ENCODE measurements at places on chromosomes 2 and 18.
A peak's percentile ranks its signal among the peaks of the same experiment; 100 is the strongest.

GRCh38 chr18:4549164-4549872, 94.2 kb upstream of the DLGAP1 start:
- no peak for DNase-seq

DNA sequence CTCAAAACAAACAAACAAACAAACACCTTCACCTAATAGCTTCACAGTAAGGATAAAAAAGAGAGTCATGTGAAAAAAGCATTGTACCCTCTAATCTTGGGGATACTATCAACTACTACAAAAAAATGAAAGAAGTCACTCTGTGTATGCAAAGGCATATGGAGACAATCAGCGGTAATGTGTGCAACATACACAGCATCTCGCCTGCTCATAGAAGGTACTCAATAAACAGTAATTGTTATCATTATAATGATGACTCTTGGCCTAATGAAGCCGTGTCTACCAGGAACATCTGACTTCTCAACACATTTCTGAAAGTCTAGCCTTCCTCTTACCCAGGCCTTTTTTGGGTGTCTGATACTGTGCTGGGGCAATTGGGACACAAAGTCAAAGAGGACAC, 55.3 kb downstream of the MYCN start:
- DNase-seq, result no peak

DNA sequence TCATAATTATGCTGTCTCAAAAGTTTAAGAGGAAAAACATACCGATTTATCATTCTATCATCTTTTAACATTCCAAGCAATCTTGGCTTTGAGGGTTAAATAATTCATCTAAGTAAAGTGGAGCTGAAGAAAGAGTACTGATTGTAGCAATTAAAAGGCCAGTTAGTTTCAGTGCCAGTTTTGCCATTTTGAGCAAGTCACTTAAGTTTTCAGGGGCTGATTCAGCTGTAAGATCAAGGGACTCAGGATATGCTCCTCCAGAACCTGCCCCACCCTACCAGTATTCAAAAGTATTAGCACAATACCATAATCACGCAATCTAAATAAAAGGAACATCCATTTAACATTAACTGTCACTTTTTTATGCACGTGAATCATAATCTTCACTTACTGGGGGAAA, 1.9 kb downstream of the SS18 start:
- no peak for DNase-seq

DNA sequence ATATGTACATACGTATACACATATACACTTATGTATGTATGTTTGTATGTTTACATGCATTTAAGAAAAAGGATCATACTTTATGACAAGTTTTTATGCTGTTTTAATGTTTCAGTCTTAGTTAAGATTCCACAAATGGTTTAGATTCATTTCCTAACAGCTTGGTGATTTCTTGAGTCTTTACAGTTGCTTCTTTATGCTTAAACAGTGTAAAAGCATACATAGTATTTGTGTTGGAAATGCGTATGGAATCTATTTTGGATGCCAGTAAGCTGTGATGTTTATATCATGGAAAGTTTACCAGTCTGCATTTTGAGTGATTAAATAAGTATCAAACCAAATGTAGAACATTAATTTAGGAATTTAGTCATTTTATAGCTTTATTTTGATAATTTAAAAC, 55.4 kb downstream of the AGFG1 start:
- no peak for DNase-seq

GRCh38 chr2:46267616-46268015, 29.6 kb upstream of the EPAS1 start:
- DNase-seq, result no peak

DNA sequence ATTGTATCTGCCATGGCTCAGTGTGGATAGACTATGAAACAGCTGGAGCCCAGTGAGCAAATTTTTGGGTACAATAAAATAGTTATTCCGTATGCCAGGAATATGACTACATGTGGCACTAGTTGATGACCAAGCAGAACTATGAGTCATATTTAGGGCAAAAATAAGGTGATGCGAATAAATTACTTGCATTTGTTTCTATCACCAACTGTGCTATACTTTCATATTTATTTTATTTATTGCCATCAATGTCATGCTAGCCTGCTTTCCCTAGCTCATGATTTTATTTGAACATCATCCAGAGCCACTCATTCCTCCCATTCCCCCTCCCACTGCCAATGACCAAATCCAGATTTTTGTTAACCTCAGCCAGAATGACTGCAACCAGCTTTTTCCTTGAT, 13.3 kb upstream of the FAP start:
- DNase-seq, result no peak

GRCh38 chr2:9813312-9814128, 29.8 kb upstream of the TAF1B start:
- DNase-seq, result peak; percentile 60

DNA sequence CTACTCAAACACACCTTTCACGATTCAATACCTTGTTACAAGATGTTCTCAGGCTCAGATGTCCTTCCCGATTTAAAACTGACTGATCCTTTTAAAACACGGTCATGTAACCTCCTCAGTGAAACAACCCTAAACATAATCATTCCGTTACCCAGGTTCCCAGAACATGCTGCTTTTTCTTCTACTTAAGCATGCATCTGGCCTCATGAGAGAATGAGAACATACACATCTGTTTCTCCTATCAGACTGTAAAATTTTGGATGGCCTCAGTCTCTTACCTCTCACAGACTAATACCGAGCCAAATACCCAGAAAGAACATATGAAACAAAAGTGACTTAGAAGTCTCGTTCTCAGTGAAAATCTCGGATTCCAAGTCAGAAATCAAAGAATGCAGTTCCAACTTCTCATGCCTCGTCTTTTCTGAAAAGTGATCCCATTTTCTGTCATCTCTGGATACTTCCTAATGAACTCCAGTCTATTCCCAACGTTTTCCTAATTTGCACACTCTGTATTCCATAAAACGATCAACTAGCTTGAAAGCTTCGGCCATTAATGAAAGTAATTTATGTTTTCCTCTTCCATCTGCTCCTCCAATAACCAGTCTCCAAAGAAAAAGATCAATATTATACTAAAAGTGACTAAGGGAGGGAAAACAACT, 919 bp downstream of the SF3B1 start:
- DNase-seq, result no peak

- no peak for DNase-seq
These were observed 288.7 kb downstream of the LPIN1 start for GRCh38 chr2:12035029-12035720.

DNA sequence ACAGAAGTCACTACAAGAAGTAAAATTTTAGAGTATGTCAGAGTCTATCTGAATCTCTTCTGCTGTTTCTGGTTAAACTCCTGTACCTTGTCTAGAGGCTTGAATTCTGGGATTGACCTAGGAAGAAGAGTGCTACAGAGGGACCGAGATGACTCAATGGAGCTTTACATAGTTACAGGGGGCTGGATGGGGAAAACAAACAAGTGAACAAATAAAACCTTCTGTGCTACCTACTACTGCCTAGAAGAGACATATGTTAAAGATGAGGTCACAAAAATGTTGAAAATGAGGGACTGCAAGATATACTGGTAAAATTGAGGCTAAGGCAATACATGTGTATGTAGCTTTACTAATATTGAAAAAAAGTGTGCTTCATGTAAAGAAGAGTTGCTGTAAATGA, 265.4 kb upstream of the TFPI start:
- no peak for DNase-seq

- no peak for DNase-seq
These were observed 10.8 kb upstream of the NCK2 start for GRCh38 chr2:105733875-105734274.

- no peak for DNase-seq
These were observed 389.2 kb downstream of the FBXO15 start for GRCh38 chr18:73758446-73758845.

DNA sequence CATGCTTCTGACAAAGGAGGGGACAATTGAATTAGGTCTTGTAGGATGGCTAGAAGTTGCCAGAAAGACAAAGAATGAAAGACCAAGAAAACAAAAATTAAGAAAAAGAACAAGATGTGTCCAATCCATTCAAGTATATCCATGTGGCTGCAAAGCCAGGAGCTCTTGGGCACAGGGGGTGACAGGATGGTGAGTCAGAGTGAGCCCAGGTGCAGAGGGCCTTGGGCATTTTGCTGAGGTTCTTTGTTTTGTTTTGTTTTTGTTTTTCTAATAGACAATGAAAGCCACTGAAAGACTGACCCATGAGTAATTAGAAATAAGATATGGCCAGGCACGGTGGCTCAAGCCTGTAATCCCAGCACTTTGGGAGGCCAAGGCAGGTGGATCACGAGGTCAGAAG, 104.6 kb upstream of the KLHL29 start:
- no peak for DNase-seq

DNA sequence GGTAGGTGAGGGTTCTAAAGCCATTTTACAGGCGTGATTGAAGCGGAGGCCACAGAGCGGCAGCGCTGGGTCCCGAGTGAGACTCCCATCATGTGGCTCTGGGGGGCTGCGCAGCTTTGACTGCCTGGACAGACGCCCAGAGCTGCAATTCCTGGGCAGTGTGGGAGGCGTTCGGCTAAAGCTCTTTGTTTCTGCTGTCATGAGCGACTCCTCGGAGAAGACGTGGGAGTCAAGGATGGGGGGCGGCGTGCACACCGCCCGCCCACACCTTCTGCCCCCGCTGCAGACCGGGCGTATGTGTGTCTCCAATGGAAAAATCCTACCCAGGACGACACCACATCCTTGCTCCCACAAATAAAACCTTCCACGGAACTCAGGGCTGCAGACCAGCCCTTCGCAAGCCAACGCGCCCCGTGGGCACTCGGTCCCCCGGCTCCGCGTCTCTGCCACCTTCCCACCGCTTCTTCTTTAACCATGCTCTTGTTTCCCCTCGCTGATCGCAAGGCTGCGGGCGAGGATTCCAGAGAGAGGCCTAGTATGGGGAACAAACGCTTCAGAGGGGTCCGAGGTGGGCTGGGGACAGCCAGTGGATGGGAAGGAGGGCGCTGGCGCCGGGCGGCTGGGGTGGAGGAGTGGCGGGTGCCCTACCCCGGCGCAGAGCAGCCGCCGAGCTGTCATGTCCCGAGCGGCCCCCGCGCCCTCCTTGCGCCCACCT, 680 bp upstream of the LBH start:
- no peak for DNase-seq

DNA sequence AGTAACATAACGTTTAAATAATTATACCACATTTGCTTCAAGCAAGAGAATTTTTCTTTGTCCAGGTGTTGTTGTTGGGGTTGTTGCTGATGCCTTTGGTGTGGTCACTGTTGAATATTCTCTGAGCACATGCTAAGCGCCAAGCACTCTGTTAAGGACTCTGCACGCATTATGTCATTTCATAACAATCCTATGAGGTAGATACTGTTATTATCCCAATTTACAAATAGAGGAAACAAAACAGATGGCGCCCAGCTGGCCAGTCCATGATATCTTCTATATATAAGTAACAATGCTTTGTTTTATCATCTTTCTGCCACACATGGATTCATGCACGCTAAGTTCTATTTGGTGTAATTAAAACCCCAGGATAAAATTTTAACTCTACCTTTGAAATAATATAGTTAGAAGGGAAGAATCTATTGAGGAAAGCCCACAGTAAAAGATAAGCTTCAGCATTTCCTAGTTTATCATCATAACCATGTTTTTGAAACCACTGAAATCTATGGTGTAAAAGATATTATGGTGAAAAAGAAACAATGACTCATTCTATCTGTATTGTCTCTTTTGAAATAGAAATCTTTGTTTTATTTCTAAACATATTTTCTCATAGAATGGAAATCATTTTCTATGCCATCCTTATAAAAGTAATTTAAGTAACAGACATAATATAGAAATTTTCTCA, 199.7 kb downstream of the PID1 start:
- no peak for DNase-seq

GRCh38 chr2:2850218-2850755, 519.2 kb upstream of the MYT1L start:
- DNase-seq, result no peak

GRCh38 chr2:170086751-170087412, 91.1 kb upstream of the MYO3B start:
- no peak for DNase-seq

DNA sequence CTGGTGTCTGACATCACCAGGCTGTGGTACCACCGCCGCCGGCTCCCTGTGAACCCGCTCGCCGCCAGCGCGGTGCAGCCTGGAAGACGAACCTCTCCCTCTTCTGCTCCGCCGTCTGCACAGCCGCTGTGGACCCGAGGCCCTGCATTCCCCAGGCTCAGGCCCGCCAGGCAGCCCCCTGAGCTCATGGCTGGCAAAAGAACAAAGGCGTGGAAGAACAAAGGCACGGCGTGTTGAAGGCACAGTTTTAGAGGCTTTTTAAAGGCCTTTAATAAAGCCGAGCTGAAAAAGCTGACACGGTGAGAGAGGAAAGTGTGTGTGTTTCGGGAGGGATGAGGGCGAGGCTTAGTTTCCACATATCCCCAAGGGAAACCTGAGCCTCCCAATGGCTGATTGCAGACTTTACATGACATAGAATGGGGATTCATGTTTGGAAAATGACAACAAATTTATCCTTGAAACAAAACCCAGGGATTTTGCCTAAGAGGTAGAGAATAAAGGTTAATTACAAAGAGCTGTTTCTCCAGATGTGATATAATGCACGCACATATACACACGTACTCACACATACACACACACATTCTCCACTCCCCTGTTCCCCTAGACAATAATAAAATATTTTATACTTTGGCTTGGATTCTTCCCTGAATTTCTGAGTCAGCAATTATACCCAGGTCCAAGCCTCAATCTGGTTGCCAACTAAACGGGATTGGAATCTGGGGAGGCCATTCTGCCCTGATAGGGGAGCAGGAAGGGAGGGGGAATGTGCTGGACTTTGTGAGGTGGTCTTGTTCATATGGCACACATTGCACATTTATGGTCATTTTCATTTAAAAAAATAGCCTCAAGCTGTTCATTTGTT, 39.7 kb downstream of the RFX8 start:
- no peak for DNase-seq

DNA sequence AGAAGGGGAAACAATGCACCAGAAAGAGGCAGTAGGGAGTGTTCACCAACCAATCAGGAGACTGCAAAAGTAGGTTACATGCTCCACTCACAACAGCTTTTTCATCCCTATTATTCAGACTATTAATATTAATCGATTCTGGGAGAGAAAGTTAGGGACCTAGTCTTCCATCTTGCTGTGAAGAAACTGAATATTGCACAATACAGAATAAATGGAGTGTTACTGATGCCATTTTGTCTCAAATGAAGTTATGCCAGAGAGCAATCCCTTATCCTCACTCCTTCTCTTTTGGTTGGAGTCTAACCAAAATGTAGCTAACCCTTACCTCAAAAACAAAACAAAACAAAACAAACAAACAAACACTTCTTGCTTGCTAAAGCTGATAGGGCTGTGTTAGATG, 1120.9 kb upstream of the GYPC start:
- DNase-seq, result no peak

DNA sequence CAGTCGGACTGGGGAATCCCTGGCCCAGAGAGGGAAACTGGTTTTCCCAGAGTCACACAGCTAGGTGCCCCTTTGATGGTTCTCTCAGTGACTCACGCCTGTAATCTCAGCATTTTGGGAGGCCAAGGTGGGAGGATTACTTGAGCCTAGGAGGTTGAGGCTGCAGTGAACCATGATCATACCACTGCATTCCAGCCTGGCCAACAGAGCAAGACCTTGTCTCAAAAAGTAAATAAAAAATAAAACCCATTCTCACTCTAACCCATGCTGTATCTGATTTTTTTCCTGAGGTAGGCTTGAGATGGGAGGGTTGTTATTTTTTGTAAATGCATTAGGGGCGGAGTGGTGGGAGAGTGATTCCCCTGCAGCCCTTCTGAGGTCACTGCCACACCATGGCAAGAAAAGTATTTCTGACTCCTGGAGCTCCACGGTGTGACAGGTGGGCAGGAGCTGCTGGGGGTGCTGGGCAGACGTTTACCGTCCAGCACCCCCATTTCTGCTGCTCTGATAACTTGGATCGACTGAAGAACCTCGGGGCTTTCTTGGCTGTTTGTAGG, 60.3 kb downstream of the HPCAL1 start:
- DNase-seq, result no peak

GRCh38 chr2:56784046-56784445, 600.3 kb downstream of the CCDC85A start:
- DNase-seq, result no peak
